ENCODE measurements at places on chromosomes 1 and 21.

GRCh38 chr1:69221524-69221923 lies 346.2 kb upstream of the LRRC7 start:
- no peak for DNase-seq

DNA sequence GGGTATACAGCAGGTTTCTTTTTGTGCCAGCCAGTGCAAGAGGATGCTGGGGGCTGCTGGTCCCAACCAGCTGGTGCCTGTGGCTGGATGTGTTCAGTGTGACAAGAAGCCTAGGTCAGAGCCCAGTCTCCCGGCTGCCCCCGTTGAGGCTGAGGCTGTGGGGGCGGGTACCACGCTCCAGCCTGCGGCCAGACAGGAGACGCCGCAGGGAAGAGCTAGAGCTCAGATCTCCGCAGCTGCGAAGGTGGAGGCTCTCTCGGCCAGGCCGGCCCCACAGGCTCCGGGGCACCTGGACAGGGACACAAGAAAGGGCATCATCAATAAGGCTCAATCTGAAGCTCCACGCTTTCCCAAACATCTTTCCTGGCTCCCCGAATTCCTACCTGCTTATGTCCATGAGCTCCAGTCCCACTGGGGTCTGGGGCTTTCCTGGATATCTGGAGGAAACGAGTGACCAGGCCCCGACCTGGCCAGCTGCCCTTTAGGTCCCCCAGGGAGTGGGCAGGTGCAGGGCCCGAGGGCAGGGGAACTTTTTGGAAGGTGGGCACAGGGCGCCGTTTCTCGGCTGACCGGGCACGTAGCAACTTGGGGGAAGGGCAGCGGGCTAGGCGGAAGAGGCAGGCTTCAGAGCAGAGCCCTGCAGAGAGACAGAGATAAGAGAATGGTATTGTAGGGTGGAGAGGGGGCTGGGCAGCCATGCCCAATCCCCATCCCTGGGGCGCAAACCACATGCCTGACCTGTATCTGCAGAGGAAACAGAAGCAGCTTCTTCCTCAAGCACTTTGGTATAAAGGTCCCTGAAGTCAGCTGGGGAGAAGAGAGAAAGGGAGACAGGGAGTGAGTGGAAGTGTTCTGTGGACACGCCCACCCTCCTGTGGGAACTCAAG lies 7.4 kb downstream of the ENTREP3 start:
- DNase-seq, result no peak

DNA sequence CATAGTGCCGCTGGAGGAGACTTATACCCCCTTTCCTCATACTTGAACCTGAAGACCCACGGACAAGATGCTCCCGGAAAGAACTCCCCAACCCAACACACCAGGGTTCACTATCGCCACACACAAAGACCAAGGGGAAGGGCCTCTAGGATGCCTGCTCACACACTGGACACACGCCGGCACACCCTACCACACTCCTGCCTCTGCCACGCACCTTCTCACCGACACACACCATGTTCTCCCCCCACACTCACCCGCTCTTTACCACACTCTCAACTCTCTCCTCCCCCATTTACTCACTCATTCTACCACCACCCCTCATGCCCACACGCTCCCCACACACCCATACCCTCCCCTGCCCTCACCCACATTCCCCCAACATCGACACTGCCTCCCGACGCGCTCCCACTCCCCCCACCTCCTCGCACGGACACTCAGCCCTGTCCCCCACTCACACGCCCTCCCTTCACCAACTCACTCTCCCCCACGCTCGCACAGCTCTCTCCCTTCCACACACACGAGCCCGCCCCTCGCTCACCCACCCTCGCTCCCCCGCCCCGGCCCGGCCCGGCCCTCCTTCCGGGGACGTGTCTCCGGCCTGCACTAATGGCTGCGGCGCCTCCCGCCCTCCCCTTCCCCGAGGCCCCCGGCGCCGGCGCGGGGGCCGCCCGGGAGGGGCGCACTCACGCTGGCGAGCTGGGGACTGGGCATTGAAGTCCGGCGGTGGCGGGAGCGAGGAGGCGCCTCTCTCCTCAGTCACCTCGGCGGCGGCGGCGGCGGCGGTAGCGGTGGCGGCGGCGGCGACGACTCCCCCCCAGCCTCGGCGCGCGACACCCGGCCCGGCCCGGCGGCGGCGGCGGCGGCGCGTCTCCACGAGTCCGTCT lies 626 bp downstream of the PTP4A2 start:
- DNase-seq, result peak; percentile 58

GRCh38 chr21:34029743-34030528 lies 43.4 kb upstream of the MRPS6 start:
- peak; percentile 82 for DNase-seq

DNA sequence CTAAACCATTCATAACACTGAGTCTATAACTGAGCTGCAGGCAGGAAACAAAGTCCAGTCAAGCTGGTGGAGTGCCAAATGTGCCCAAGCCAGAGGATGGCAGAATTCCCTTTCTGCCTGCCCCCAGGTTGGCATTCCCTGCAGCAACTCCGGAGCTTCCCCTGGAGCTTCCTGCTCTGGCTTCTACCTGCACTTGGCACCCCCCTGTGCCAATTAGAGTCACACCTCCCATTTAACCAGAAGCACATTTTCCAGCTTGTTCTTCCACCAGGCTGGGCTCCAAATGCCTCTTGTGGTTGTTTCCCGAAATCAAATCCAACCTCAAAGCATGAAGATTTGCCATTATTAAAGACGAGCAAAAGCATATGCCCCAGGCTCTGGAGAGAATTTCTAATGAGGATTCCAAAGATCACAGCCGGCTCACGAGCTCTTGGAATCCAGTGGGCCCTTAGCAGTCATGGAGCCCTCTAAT lies 294.5 kb downstream of the RRAGC start:
- DNase-seq, result no peak

GRCh38 chr21:46347791-46348381 lies 23.9 kb downstream of the PCNT start:
- no peak for DNase-seq

DNA sequence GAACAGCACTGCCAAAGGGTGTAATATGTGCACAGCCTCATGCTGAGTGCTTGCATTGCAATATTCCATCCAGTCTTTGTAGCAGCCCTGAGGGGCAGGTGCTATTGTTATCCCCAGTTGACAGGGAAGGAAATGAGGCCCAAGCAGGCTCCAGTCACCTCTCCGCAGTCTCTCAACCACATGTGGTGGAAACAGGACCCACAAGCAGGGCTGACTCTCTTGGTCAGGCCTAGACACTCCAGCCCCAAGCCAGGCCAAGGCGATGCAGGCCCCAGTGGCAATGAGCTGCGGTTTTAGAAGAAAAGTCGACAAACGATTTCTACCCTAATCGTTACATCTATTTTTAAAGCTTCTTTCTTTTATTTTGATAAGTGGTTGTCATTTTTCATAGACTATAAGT lies 52.6 kb upstream of the GADD45A start:
- no peak for DNase-seq

DNA sequence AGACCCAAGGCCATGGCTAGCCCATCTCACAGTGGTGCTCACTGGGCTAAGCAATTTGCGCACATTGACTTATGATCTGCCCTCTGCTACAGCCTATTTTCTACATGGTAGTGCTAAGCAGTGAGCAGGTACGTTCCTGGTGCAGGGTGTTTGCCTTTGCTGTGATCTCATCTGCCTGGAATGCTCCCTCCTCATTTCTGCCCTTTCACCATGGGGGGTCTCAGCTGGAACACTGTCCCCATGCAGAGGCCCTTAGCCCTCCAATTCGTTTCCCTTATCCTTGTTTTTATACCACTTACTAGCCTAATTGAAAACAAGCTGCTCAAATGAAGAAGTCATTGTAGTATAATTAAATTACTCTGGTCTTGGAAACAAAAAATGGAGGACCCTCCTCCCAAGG lies 2.0 kb upstream of the B3GALT5 start:
- DNase-seq, result no peak

DNA sequence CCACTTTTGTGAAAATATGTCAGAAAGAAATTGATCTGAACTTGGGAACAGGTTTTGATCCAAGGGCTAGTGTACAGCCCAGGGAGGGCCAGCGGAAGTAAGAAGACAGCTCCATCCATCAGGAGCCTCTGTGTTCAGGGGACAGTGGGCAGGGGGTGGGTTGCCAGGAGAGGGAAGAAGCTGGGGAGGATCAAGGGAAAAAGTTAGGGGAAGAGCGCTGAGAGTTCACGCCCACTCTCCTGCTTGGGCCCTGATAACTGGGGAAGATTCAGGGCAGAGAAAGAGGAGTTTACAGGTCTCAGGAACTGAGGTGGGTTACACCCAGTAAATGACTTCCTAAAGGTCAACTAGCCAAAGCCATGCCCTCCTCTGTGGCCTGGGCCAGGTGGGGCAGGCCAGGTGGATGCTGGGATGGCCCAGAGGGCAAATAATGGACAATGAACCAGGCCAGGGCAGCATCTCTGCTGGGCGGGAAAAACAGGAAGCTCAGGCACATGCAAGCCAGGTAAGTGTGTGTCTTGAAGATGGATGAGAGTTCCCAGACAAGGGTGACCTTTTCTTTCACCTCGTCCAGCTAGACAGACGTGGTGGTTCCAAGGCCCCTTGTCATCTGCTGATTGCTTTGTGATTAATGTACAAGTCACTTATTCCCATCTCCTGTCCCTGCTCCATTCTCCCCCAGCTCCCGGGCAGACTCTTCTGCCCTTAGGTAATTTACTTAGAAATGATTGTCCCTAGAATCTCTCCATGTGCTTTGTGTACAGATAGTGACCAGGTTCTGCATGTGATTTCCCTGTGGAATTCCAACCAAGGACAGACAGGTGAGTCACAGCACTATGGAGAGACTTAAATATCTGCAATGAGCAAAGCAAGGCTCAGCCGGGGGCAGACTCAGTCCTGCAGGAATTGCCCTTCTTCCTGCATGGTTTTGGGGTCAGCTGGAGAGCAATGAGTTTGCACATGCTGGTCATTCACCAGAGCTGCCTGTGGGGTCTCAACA lies 57.0 kb downstream of the MDM4 start:
- no peak for DNase-seq

- DNase-seq, result no peak
These were observed 315.2 kb downstream of the RPS6KC1 start for GRCh38 chr1:213366141-213366831.

DNA sequence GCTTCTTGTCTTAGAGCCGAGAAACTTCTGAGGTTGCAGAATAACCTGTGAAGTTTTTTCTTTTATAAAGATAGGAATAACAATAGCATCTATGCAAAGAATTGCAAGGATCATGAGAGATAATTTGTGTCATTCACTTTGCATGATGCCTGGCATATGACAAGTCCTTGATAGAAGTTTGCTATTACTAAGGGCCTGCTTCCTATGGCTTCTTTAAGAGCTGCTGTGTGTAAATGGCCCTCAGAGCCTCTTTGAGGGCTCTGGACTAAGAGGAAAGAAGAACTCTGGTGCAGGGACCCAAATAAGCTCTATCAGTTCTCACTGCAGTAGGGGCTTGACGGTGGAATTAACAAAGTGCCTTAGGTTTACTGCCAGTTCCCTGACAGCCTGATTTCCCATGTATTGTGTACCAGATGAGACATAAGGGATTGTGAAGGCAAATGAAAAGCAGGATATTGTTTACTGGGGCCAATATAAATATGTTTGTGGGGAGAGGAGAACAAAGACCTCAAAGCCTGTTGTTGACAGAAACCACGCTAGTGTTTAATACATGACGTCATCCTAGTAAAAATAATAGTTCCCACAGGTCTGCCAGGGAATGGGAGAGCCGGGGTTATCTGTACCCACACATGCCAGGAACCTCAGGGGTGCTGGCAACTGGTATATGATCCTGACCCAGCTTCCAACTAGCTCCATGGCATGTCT lies 131.2 kb upstream of the UBE2U start:
- no peak for DNase-seq

DNA sequence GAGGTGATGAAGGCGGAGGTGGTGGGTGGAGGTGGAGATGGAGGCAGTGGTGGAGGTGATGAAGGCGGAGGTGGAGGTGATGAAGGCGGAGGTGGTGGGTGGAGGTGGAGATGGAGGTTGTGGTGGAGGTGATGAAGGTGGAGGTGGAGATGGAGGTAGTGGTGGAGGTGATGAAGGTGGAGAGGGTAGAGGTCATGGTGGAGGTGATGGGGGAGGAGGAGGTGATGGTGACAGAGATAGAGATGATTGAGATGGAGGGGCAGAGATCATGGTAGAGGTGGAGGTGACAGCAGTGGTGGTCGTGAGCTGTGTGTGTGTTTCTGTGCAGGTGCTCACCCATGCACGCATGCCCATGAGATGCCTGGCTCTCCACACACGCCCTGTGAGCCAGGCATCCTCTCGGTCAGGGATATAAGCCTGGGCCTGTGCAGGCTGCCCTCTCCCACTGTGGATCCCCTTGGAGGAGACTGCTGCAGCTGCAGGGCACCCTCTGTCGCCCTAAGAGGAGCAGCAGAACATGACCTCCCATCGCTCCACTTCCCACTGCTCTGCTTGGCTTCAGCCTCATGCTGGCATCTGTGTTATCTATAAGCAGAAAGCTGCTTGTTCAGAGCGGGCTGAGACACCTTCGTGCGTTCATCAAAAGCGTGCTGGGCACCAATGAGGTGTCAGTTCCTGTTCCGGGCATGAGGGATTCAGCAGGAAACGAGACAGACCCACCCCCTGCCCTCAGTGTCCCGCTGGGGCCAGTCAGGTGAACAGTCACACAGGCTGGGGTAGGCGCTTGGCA lies 20.5 kb upstream of the NPHP4 start:
- DNase-seq, result no peak

DNA sequence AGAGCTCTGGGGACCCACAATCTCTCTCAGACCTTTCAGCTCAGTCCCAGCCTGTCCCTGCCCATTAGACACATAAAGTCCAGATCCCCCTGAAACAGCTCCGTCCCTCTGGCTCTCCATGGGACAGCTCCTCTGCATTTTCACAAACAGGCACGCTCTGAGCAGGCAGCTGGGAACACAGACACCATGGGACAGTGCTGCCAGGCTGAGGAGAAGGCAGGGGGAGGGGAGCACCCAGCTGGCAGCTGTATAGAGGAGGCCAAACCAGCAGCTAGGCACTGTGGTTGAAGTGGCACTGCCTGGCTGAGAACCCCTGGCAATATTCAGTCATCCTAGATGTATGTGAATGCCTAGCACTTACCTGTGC lies 2.0 kb downstream of the TMEM63A start:
- peak; percentile 58 for DNase-seq

DNA sequence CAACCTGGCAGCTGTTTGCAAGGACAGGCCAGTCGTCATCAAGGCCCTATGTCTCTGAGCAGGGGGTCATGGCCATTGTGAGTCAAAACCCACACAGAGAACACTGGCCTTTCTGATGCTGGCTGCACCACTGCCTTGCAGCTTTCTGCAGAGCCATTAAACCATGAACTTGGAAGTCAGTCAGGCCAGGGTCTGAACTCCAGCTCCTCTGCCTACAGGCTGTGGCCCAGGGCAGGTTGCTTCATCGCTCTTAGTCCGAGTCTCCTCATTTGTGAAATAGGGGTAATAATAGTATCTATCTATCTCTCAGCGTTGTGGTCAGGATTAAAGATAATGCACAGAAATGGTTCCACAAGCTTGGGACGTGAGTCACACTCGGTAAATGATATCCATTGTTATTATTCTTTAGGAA lies 35.8 kb upstream of the HIVEP3 start:
- no peak for DNase-seq

GRCh38 chr1:71634159-71634558 lies 553.3 kb upstream of the ZRANB2 start:
- DNase-seq, result no peak

GRCh38 chr1:71049951-71050598 lies 2.5 kb upstream of the PTGER3 start:
- DNase-seq, result peak; percentile 52
